ENCODE measurements at places on chromosomes 2 and 18.

GRCh38 chr18:44564922-44565321, 115.8 kb upstream of the SETBP1 start:
- no peak for DNase-seq

DNA sequence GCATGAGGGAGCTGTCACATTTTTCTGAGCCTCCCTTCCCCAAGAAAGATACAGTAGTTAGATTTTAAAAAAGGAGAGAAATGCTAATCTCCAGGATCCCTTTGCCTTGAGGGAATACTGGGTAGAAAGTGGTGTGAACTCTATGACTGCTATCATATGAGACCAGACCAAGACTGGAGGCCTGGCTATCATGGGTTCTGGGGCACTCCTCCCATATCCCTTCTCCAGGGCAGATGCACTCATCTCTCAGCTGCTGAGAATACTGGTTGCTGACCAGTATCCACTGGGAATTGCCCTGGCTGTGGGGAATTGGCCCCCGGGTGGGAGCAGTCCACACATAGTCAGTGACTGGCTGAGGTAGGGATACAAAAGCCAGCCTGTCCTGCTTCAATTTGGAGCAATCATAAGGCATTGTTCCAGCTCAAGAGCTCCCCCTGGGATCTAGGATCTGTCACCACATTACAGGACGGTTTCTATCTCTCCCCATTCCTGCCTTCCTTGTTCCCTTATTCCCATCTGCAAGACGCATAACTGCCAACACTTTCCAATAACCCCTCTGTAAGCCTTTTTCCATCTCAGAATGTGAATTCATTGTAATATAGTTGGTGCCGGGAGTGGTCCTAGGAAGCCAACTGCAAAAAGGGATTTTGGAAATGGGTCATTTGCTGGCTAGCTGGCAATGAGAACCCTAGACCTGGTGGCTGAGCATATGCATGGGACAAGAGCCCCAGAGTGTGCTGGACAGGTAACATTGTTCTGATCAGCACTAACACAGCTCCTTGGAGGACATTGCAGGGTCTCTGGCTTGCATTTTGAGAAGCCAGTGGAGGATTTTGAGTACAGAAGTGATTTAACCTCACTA, 35.4 kb upstream of the REEP1 start:
- DNase-seq, result peak; percentile 66

- DNase-seq, result no peak
Measured at GRCh38 chr2:40803900-40804299, 352.0 kb upstream of the SLC8A1 start.

GRCh38 chr18:23498117-23498516, 5.2 kb upstream of the RMC1 start:
- no peak for DNase-seq

DNA sequence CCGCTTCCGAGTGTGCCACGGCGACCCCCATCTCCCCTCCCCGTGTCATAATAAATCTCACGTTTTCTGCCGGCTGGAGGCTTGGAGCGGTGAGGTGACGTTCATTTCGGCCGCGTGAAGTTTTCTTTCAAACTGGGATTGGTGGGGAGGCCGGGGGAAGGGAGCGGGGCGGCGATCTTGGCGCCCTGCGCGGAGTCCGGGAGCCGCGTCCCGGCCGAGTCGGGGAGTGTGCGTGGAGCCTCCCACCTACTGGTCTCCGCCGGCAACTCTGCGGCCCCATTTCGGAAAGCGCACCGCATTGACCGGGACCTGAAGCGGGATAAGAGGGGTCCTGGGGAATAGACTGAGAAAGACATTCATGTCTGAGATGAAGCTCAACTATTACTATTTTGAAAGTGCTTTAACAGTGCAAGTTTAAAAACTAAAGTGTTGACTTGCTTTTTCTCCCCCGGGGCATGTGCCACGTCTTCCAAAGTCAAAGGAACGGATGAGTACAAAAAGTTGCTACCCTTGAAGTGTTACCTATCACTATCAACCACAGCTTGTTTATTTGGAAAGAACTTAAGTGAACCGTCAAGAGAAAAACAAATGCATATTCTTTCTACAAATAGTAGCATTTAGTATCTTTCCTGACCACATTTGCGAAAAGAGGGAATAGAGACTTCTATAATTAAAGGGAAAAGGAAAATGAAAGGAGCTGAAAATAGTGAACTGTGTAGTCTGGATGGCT, 818 bp upstream of the IKZF2 start:
- peak; percentile 78 for DNase-seq

All from ecto neural progenitor cell (in vitro differentiated cells).